ENCODE measurements at places on chromosomes 7 and 10.

DNA sequence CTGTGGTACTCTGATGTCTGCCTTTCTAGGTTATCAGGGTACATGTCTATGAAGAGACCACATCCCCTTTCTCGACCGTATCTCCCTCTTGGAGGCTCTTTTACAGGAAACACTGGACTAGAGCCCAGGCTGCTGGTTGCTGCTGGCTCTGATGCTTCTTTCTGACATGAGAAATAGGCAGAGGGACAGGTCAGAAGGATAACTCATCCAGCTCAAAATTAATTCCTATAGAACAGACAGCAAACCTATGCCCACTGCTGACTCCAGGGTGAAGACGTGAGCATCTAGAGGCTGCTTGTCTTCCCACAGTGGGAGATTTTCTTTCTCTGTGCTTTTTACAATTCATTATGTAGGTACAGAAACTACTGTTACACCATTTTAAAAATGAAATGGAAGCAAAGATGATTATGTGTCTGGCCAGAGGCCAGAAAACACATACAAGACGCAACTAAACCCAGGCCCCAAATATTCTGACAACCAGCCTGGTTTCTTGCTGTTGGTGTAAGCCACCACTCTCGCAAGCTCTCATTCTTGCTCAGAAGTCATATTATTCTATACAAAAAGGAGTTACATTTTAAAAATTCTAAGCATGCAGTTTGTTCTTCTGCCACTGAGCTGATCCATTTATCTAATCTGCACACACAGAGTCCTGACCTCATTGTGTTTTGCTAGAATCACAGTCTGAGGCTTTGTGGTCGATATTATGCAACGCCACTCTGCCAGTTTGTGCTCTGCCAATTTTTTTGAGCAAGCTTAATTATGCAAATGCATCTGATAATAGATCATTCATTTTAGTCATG lies 424.3 kb downstream of the KIF20B start:
- no peak for DNase-seq

GRCh38 chr7:5517057-5517456 lies 93.4 kb upstream of the TNRC18 start:
- DNase-seq, result no peak

DNA sequence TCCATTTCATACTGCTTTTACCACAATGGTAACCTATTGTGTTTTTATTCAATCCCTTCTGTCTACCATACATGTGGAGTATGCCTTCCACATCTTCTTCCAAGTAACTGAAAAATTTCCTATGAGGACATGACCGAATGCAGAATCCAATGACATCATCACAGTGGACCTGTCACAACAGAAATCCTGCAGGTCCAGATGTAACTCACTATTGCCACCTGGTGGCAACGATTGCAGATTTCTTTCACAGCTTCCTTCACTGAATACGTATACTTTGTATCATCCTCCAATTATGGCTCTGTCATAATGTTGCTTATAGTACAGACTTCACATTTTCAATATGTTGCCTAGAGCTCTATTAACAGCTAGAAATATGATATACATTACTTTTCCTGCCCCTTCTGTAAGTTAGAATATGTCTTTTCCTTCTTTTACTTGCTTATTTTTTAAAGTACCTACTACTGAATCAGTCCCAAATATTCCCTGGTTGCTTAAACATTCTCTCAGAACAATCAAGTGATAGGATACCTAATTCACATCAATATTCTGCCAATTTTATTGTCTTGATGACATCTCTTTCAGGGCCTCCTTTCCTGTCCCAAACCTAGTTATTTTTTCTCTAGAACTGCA lies 45.4 kb downstream of the SLC13A1 start:
- no peak for DNase-seq

- no peak for DNase-seq
Observed at GRCh38 chr7:37149773-37150124, 298.9 kb downstream of the ELMO1 start.

DNA sequence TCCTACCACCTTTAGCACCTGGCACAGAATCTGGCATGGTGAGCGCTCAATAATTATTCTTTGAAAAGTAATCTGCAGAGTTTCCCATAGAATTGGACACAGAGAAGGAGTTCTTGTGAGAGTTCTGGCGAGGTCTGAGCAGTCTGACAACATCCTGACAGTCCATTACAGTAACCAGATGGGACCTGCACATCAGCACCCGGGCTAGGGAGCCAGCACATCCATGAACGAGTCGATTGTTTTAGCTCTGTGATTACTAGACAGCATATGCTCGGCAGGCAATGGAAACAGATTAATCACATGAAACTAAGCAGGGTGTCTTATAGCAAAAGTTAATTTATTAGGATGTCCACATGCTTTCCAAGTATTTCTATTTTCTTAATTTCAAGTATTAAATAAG lies 96.7 kb downstream of the SEMA3D start:
- no peak for DNase-seq

All from AG04449 (cell line).